HTR-8/SVneo (cell line): ENCODE measurements at places on chromosomes 11 and 22.

GRCh38 chr22:46740910-46741780, 3.1 kb upstream of the CERK start:
- no peak for DNase-seq

DNA sequence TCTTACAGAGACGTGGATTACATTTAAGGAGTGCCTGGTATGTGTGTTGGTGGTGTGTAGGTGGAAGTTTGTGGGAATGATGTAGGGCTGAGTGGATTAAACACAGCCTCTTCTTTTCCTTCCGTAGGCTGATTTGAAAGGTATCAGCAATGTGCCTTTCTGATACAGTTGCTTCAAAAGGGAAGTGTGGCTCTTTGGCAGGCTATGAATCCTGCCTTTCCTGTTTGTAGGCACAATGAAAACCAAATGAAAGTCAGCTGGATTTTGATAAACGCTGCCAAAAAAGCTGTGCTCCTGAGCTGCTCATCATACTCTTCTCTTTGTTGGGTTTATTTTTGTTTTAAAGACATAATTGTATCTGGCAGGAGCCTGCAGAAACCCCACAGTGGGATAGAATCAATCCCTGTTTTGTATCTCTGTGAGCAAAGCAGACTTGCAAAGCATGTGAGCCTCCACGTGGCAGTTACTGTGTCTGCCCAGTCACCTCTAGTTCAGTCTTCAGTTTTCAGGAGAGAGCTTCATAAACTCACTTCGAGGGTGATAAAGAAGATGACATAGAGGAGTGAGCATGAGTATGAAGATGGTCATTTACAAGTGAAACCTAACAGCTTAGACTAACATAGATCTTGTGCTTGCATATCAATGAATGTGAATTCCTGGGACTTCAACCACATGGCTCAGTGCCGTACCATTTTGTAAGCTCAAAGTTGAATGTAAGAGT, 655.7 kb upstream of the KIRREL3 start:
- DNase-seq: no peak

GRCh38 chr22:45787759-45788158, 116.1 kb downstream of the ATXN10 start:
- no peak for DNase-seq

- no peak for DNase-seq
Measured at GRCh38 chr11:117488996-117489952, 161.6 kb downstream of the CEP164 start.

- DNase-seq: peak; percentile 67
Measured at GRCh38 chr11:19597876-19598275, 114.8 kb upstream of the NAV2 start.

- no peak for DNase-seq
Measured at GRCh38 chr11:113728814-113729213, 22.7 kb upstream of the TMPRSS5 start.

DNA sequence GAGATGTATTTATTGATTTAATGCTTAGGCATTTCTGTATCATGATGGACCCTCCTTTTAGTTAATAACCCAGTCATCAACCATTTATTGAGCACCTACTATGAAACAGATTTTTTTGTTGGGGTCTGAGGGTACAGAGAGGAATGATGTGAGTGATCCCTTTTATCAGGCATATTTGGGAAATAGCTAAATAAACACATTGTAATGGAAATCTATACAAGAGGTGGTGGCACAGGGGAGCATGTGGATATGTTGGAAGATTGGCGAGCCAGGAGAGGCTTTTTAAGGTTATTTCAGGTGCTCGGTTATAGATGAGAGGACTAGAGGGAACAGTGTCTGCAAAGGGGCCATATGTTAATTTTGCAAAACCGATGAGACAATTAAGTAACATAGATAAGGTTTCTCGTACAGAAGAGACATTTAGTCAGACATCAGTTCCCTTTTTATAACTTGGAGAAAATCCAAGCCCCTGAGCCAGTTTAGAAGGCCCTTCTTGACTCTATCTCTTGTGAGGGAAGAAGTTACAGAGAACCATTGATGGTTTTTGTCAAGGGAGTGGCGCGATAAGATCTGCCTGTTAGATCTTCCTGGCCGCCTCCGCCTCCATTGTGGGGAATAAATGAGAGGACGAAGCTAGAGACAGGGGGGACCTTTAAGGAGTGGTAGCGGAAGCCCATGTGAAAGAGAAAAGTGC, 2.0 kb downstream of the ATXN10 start:
- DNase-seq: no peak

GRCh38 chr11:61679296-61679695, 895 bp upstream of the DAGLA start:
- DNase-seq: no peak

- no peak for DNase-seq
Measured at GRCh38 chr11:118441770-118442275, 5.5 kb downstream of the KMT2A start.

DNA sequence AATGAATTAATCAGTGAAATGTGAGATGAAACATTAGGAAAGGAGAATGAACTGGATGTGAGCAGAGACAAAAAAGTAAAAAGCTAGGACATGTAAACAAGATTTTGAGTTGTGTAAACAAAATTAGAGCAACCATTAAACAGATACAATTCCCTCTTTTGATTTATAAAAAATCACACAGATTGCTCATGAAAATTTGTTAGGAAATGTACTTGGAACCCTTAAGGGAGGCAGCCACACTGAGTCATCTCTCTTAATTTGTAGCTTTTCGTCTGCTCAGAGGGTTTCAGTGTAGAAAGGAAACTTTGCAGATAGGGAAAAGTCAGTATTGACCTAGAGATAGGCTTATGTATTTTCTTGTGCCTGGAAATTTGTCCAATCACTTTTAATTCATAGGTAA, 49.6 kb upstream of the ME3 start:
- no peak for DNase-seq

GRCh38 chr11:130478881-130479280, 30.4 kb downstream of the ADAMTS15 start:
- DNase-seq: no peak

DNA sequence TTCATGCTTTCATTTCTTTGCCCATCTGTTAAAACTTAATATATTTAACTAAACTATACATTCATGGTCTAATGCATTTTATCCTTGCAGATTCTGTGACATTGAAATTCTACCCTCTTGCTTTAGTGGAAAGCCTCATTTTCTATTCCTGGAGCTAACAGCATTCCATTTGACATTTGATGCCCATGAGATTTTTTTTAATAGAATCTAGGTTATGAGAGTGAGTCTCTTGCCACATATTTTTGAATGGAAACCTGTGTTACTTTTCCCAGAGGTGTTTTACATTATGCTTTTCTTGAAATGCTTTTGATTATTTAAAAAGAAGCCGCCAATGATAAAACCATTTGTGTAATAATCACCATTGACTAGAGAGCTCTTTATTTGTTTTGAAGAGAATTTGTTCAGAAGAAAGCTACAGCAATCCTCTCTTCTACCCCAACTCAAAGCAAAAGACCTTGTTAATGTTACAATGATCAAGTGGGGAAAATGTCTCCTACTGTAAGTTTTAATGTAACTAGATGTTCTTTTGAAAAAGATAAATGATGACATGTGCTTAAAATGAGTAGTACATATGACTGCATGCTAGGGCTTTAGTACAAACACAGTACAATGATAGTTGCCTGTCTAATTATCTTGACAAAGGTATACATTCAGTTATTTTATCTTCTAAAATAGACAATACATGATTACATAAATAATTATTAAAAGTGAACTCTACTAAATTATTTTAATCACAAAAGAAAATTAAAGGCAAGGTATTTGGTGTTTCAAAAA, 67.3 kb downstream of the GAS2 start:
- no peak for DNase-seq

- DNase-seq: no peak
Measured at GRCh38 chr11:78773077-78773476, 198.4 kb upstream of the NARS2 start.

DNA sequence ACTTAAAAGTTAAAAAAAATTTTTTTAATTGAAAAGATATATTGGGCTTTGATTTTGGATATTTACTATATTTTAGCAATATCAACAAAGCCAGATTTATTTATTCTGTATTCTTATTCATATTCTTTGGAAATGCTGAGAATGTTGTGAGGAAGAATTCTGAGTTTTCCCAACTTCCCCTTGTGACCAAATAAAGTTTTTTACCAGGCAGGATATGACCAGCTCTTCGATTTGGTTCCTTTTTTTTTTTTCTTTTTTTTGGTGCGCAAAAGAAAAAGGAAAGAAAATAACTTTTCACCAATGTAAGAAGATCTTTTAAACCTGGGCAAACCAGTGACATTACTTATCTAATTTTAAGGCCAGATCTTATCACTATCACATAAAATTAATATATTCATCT, 12.9 kb downstream of the TCP11L1 start:
- DNase-seq: no peak
